ENCODE measurements at places on chromosomes 7 and 10.

- no peak for DNase-seq
Measured at GRCh38 chr10:111281516-111281915, 204.7 kb downstream of the ADRA2A start.

- DNase-seq = no peak
Measured at GRCh38 chr7:98870807-98871491, 1.1 kb upstream of the TMEM130 start.

DNA sequence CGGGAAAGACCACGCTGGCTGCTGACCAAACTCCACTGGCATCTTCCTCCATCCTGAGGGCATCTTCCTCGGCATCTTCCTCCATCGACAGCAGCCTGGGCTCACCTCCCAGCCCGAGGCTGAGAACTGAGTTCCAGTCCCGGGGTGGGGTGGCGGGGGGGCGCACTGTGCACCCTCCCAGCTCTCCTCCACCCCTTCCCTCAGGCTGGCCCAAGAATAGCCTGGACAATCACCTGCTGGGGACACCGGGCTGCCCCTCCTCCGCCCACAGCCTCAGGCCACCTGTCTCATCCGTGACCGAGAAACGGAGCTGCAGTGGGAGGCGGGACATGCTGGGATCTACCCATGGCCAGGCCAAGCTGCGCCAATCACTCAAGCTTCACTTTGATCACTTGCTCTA lies 37.2 kb downstream of the DIP2C start:
- no peak for DNase-seq

GRCh38 chr7:80873140-80873539 lies 45.7 kb downstream of the SEMA3C start:
- no peak for DNase-seq

DNA sequence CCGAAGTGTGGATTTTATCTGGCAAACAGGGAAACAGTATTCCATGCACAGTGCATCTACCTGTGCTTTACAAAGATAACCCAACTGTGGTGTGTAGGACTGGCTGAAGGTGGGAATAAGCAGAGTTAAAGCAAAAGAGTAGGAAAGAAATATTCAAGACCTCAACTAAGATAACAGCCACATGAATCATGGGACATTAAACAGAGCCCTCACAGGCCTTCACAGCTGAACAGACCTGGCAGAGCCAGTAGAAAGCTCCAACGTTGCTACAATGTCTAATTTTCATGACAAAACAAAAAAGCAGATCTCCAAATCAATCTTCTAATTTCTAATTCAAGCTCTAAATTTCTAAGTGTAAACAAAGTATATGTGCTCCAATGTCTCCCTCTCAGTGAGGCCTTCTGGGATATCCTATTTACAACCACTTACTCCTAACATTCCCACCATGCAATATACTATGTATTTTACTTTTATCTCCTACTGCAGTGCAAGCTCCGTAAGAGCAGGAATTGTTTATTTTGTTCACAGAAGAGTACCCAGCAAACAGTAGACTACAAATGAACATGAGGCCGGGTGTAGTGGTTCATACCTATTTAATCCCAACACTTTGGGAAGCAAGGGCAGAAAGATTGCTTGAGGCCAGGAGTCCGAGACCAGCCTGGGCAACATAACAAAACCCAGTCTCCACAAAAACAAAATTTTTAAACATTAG lies 63.5 kb downstream of the UBE2H start:
- no peak for DNase-seq

DNA sequence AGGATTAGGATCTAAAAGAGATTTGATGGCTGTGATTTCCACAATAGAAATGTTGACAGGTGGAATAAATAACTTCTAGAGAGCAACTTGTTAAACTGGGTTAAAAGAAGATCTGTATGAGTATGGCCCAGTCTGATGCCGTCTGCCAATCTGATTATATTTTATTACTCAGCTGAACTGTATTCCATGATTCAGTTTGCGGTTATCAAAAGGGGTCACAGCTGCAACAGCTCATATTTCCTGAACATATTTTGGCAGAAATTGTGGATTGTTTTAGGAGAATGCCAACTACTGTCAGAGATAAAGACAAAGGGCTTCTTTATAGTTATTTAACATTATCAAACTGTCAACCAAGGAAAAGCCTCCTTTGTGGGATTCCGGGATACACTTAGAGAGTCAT lies 244.8 kb upstream of the MINDY3 start:
- DNase-seq = no peak

GRCh38 chr7:43700059-43700501 lies 29.2 kb downstream of the COA1 start:
- no peak for DNase-seq

Data from activated CD4-positive, alpha-beta T cell treated with anti-CD3 and anti-CD28 coated beads, Interleukin-2, amount 50 U/mL, for 1 hour (primary cell).